ENCODE measurements at places on chromosomes 3 and 15.

DNA sequence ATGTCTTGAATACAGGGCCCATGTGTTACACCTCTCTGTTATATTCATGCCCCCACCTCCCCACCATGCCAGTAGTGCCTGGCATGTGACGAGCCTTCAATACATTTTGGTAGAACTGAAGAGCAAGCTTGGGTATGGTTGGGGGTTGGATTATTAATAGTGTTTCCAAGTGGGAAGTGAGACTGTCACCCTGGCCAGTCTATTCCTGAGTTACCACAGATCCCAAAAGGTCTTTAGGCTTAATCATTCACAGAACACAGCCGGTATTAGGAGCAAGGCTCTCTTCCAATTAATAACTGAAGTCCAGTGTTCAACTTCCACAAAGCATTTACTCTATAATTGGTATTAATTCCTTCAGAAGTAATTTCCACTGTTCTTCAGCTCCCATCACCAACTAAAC is 231.9 kb upstream of the LRTM1 start:
- no peak overlapping the region for H3K4me3 ChIP-seq
- no peak overlapping the region for H3K27ac ChIP-seq
- no peaks in the 10 kb centered on the region for H3K4me1 ChIP-seq
- DNase-seq = no peak

DNA sequence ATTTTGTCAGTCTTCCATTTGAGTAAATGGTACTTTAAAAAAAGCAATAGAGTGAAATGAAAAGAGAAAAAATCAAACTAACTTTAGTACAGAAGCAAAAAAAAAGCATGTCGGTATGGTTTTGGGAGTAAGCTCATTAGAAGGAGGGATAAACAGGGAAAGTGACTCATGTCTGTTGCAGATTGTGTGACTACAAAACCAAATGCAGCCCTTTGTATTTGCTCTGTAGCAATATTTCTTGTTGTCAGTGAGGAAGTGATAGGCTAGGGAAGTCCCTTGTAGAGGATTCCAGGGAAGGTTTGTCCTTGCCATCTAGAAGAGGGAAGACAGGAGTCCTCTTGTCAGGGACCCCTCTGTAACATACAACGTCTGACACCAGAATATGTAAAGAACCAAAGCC is 150.5 kb upstream of the POU1F1 start:
- H3K4me3 ChIP-seq = no peak overlapping the region
- no peak overlapping the region for H3K27ac ChIP-seq
- H3K36me3 ChIP-seq = no peaks in the 10 kb centered on the region
- no peak for DNase-seq
- no peaks in the 10 kb centered on the region for H3K27me3 ChIP-seq

GRCh38 chr15:40388941-40389823 is 6.7 kb downstream of the KNSTRN start:
- no peak overlapping the region for H3K27ac ChIP-seq
- DNase-seq = no peak
- peaks cover 30% of the 10 kb centered on the region for H3K36me3 ChIP-seq
- no peaks in the 10 kb centered on the region for H3K27me3 ChIP-seq

DNA sequence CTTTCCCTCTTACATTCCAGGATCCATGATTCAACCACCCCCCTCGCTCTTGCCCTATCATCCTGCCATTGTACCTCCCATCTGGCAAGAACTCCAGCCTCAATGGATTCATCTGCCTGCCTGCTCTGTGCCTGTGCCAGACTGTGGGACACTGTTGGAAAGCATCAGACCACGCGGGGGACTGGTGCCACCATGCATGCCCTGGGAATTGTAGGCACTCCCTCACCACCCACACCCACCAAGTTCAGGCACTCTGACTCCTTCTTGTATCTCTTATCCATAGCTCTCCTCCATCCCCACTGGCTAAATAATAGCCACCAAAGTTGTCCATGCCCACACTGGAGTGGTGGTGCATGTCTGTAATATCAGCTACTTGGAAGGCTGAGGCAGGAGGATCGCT is 143.8 kb downstream of the TPRA1 start:
- no peak for DNase-seq
- H3K27ac ChIP-seq = no peak overlapping the region
- H3K27me3 ChIP-seq = no peaks in the 10 kb centered on the region
- H3K36me3 ChIP-seq = no peaks in the 10 kb centered on the region
- no peak overlapping the region for H3K4me3 ChIP-seq

DNA sequence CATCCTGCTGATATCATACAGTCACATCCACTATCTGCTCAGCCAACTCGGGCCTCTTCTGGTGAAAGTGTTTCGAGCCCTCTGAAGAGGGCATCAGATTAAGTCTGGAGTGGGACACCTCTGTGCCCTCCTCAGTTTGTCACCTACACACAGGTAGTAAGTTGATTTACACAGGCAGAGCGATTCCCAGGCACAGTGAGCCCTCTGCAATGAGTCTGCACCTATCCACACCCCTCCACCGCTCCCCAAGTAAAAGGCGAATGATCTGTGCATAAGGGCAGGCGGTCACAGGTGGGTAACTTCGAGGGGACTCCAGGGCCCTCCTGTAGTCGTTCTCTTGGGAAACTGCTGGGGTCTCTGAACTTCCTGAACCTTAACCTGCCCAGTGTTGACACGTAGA is 152.0 kb downstream of the ATP10A start:
- H3K4me1 ChIP-seq = no peaks in the 10 kb centered on the region
- H3K36me3 ChIP-seq = peaks cover 4% of the 10 kb centered on the region
- no peaks in the 10 kb centered on the region for H3K27me3 ChIP-seq
- H3K27ac ChIP-seq = no peak overlapping the region
- no peak overlapping the region for H3K4me3 ChIP-seq

DNA sequence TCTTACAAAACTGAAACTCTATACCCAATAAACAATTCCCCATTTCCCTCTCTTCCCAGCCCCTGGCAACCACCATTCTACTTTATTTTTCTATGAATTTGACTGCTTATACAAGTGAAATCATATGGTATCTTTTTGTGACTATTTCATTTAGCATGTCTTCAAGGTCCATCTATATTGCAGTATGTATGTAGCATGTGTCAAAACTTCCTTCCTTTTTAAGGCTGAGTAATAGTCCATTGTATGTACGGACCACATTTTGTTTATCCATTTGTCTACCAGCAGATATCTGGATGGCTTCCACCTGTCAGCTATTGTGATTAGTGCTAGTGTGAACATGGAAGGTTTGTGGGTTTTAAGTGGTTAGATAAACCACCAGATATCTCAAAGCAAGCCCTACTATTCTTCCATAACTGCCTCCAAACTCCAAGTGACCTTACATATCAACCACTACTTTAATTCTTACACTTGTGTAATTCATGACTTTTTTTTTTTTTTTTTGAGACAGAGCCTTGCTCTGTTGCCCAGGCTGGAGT is 134.7 kb downstream of the TMCC1 start:
- no peak overlapping the region for H3K4me3 ChIP-seq
- no peaks in the 10 kb centered on the region for H3K4me1 ChIP-seq
- H3K27me3 ChIP-seq = no peaks in the 10 kb centered on the region

DNA sequence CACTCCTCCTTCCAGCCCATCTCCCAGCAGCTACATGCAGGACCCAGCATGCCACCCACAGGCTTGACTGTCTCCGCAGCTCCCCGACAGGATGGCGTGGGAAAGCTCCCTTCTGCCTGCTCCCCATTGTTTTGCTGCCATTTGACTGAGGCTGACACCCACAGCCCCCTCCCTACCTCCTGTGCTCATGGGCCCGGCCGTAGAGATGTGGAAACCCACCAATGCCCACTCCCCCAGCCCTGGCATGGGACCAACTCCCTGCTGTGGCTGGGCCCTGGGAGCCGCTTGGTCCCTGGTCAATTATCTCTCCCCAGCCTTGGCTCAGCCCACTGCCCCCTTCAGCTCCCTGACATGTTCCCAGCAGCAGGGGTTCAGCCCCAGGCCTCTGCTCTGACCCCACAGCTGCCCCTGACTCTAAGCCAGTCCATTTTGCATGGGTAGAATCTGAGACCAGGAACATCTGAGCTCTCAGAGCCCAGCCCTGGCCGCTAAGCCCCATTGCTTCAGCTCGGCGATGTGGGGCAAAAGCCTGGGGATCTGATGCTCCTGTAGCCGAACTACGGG is 8.2 kb downstream of the C3orf22 start:
- no peak for DNase-seq
- no peaks in the 10 kb centered on the region for H3K27me3 ChIP-seq
- no peaks in the 10 kb centered on the region for H3K4me1 ChIP-seq
- H3K27ac ChIP-seq = no peak overlapping the region

- no peaks in the 10 kb centered on the region for H3K27me3 ChIP-seq
- H3K27ac ChIP-seq = no peak overlapping the region
- H3K4me1 ChIP-seq = no peaks in the 10 kb centered on the region
- no peak for DNase-seq
- H3K4me3 ChIP-seq = no peak overlapping the region
- H3K36me3 ChIP-seq = no peaks in the 10 kb centered on the region
These were observed 45.7 kb upstream of the ADGRG7 start for GRCh38 chr3:100563652-100564211.

- H3K36me3 ChIP-seq = no peaks in the 10 kb centered on the region
- no peak for DNase-seq
- no peaks in the 10 kb centered on the region for H3K27me3 ChIP-seq
- H3K4me1 ChIP-seq = no peaks in the 10 kb centered on the region
These were observed 48.1 kb upstream of the FRMD4B start for GRCh38 chr3:69433969-69434325.

DNA sequence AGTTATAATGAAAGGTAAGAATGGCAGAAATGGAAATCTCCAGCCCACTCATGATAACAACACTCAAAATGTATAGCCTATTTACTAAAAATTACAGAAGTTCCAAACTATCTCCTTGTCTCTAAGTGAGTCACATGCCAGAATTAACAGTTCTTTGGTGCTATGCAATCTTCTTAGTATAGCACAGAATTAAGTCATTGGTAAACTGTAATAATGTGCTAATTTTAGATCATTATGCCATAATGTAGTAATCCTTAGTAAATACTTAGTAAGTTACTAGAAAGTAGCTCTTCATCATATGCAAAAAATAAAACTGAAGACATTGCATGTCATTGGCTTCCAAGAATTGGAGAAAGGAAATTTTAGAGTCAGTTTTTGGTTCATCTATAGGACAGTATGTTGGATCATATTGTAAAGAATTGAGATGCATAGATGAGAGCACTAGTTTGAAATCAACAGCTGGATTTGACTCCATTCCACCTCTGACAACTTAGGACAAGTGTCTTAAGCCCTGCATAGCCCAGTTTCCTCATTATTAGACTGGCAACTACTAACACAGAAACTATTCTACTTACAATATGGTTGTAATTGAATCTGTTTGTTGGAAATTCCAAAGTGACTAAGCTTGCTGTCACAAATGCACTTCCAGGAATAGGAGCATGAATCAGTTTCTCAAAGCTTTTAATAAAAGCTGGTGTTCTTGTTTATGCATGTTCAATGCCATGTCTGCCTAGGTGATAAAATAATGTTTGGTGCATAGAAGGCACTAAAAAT is 40.1 kb upstream of the CD47 start:
- no peaks in the 10 kb centered on the region for H3K36me3 ChIP-seq
- H3K4me1 ChIP-seq = peaks cover 51% of the 10 kb centered on the region
- H3K4me3 ChIP-seq = no peak overlapping the region
- no peak overlapping the region for H3K27ac ChIP-seq
- DNase-seq = no peak

All from effector memory CD4-positive, alpha-beta T cell (primary cell).